Head of caudate nucleus (tissue), 42 donors: ENCODE measurements at places on chromosomes 7 and 10.

DNA sequence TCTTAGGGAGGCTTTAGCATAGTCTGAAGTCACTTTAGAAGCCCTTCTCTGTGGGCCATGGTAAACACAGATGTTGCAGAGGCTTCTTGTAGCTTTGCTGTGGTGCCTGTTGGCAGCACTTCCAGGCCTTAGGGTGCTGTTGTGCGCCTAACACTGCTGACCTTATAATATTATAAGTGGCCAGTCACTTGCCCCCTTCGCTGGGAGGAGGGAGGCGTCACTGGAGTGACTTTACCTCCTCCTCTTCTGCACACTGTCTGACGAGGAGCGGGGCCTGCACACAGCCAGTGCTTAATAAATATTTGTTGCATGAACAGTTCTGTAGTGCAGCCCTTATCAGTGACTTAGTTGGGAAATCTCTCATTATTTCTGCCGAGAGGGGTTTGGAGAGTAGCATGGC lies 63.3 kb downstream of the WDR37 start:
- DNase-seq, result no peak

GRCh38 chr10:95525033-95525418 lies 36.1 kb downstream of the SORBS1 start:
- DNase-seq, result no peak

DNA sequence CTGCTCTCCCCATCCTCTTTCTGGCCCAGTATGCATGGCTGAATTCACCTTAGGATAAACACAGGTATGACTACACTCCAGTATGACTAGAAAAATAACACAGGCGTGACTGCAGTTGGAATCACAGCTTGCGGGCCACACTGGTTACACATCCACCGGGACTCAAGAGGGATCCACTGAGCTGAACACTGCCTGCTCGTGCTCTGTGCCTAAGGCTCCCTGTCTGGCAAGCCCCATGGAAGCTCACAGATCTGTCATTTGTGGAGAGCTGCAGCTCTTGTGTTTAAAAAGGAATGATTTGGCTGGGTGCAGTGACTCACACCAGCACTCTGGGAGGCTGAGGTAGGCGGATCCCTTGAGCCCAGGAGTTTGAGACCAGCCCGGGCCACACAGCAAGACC lies 26.8 kb downstream of the VOPP1 start:
- DNase-seq, result no peak

GRCh38 chr10:109650228-109650627 lies 273.1 kb downstream of the XPNPEP1 start:
- no peak for DNase-seq
